ENCODE measurements at places on chromosomes 11 and 22. TPM values are rescaled to one million over a fixed set of nuclear protein-coding genes. Genes with fewer than 3 reads are reported as not detected.

Gene PHF5A
- total RNA-seq: 64.2 TPM

Gene RIBC2
- total RNA-seq: not detected

Gene OR5A1
- not detected for total RNA-seq

Gene OVOL1
- total RNA-seq: not detected

Gene OR51E2
- not detected for total RNA-seq

Gene OTOG
- total RNA-seq: not detected

Gene KIRREL3
- 0.26 TPM for total RNA-seq

Gene TMEM151A
- total RNA-seq: under 0.01 TPM

Gene TSPAN18
- 0.26 TPM for total RNA-seq

Gene MAP6
- 0.17 TPM for total RNA-seq
